ENCODE measurements at places on chromosomes 13 and 19.

GRCh38 chr13:101655435-101655834, 203.0 kb downstream of the ITGBL1 start:
- DNase-seq: no peak

DNA sequence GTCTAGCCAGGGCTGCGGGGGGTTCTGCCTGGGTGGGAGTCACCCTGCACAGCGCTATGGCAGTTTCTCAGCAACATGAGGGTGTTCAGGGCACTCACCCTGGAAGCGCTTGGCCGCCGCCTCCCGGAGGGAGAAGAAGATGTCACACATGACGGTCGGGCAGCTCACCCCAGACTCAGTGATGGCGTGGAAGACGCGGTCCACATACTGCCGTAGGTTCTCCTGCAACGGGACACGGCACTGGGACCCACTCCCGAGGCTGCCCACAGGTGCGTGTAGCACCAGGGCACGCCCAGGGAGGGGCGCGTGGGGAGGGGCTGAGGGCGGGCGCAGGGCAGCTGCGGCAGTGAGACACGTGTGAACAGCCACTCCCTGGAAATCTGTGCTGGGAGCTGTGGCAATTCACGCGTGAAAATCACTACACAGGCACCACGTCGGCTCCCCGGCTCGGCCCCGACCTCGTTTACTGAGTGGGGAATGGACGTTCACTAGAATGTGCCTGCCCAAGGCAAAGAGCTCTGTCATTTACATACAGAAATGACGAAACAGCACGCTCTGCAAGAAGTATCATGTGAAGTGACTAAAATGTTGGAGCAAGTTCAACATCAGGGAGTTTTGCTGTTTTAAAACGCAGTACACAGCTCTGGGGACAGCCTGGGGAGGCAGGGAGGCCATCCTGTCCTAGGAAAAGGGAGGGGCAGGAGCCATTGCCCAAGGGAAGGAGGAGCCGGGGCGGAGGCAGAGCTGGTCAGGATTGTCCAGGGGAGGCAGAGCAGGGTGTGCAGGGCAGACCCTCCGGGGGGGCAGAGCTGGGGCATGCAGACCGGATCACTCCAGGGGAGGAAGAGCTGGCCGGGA, 41.5 kb upstream of the C13orf46 start:
- no peak for DNase-seq

DNA sequence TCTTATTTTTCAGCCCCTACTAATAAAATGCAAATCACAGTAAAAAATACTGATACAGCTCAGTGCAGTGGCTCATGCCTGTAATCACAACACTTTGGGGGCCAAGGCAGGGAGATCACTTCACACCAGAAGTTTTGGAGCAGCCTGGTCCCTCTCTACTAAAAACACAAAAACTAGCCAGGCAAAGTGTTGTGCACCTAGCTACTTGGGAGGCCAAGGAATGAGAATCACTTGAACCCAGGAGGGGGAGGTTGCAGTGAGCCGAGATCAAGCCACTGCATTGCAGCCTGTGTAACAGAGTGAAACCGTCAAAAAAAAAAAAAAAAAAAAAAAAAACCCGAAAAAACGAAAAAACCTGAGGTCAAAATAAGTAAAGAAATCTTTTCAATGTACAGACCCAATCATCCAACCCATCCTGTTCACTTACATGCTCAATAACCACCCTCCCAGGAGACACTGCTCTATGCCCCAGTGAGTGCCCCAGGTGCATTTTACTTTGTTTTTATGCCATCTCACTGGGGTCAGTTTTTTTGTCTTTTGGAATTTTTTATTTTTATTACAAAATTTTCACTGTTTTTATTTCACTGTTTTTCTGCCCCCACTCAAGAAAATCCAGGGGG, 107.0 kb downstream of the ZNF486 start:
- DNase-seq: no peak

DNA sequence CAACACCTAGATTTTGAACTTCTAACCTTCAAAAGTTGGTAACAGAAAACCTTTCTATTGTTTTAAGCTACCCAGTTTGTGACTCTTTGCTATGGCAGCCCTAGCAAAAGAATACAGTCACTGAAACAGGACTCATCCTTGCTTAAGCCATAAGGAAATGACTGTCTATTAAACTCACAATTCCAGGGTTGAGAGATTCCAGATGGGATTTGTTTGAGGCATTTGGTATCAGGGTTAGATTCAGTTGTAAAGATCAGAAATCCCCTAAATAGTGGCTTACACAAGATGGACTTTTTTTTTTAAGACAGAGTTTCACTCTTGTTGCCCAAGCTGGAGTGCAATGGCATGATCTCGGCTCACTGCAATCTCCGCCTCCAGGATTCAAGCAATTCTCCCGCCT, 41.1 kb upstream of the RGCC start:
- DNase-seq: no peak

DNA sequence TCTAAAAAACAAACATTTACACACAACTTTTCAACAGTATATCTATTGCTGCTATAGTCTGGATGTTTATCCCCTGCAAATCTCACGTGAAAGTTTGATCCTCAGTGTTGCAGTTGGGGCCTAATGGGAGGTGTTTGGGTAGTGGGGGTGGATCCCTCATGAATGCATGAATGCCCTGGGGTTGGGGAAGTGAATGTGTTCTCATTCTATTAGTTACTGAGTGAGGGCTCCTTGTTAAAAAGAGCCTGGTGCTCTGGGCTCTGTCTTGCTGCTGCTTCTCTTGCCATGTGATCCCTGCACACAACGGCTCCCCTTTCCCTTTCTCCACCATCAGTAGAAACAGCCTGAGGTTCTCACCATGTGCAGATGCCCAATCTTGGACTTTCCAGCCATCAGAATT, 242.7 kb upstream of the HTR2A start:
- DNase-seq: no peak

- no peak for DNase-seq
These were observed 33.6 kb downstream of the MTMR6 start for GRCh38 chr13:25253702-25254101.

GRCh38 chr13:53075356-53076041, 46.9 kb downstream of the OLFM4 start:
- no peak for DNase-seq

GRCh38 chr19:2659856-2660432, 42.5 kb downstream of the GNG7 start:
- DNase-seq: no peak

DNA sequence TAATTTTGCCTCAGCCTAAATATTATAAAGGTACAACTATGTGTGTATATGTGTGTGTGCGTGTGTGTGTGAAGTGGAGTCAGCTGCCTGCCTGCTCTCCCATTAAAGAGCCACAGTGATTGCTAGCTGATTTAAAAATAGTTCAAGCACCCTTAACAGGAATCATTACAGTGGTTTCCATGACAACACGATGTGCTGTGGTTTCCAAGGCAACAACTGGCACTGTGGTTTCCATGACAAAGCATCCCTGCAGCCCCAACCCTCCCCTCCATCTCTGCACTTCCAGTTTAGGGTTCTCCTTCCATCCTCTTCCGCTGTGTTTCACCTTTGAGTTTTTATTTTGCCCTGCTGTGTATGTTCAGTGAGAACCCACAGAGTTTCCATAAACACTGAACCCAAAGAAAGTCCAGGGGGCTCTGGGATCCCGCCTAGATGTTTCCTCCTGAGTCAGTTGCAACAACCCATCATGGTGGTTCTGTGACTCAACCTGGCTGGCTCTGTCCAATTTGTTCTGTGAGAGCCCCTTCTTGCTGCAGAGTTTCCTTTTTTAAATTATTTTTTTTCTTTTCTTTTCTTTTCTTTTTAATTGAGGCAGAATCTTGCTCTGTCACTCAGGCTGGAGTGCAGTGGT, 7.1 kb upstream of the PNMA8A start:
- DNase-seq: no peak

DNA sequence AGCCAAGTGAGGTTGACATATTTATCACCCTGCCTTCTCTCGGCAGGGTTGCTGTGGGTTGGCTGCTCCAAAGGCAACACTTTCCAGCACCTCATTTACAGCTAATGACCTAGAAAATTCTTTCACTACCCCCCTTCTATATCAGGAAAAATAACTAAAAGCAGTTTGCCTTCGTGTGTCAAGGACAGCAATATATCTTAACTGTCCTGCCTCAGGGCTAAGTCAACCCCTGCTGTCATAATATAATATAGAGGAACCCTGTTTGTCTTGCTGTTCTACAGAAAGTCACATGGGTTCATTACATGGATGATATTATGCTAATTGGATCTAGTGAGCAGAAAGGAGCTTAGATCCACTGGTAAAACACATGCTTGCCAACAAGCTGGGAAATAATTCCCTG, 28.1 kb upstream of the USP12 start:
- no peak for DNase-seq

DNA sequence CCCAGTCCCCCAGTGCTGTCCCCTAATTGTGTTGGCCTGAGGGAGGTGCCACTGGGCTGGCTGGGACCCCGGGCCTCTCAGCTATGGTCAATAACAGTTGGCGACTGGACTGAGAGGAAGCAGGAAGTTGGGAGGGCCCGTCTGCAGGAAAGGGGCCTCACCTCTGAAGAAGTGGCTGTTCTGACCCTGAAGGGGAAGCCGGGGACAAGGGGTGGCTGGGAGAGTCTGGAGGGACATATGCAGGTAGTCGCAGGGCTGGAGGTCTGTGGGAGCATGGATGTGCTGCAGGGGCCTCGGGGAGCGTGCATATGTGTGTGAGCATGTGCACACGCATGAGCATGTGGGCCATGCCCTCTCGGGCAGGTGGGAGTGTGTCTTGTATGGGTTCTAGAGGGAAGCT, 5.9 kb downstream of the PKN1 start:
- DNase-seq: no peak

All from GM06990 (cell line).